Astrocyte (in vitro differentiated cells and primary cell): ENCODE measurements at places on chromosomes 1 and 21. TPM values are rescaled to one million over a fixed set of nuclear protein-coding genes. Genes with fewer than 3 reads are reported as not detected.

C1orf141 gene
- total RNA-seq, result not detected in 2 replicates

MYCL gene
- 3.3 and 3.8 TPM in 2 replicates for total RNA-seq

PADI4 gene
- total RNA-seq, result not detected in 2 replicates

WNT2B gene
- 18.0 and 18.5 TPM in 2 replicates for total RNA-seq

PLA2G2F gene
- 0.23 TPM in 1 of 2 replicates, not detected in the other for total RNA-seq

KRTAP10-8 gene
- not detected in 2 replicates for total RNA-seq

RPE65 gene
- total RNA-seq, result 0.27 and 0.91 TPM in 2 replicates

NPHS2 gene
- total RNA-seq, result not detected in 2 replicates

NMNAT2 gene
- 0.36 and 0.50 TPM in 2 replicates for total RNA-seq

FUCA1 gene
- 9.7 and 10.4 TPM in 2 replicates for total RNA-seq

DNA sequence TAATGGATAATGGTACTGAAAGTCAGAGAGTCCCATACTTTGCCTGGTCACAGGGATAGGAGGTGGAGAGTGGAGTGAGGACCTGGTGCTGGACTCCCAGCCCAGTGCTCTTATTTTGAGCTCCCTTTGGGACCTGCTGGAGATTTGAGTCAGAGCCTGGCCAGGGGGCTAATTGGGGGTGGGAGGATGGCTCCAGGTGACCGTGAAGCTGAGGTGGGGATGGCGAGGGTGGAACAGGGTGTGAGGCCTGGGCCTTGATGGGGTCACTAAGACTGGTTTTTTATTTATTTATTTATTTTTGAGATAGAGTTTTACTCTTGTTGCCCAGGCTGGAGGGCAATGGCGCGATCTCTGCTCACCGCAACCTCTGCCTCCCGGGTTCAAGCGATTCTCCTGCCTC, 17.8 kb downstream of the AMPD2 start:
- H3K4me3 ChIP-seq, result no peak overlapping the region
- no peak for DNase-seq
- no peak overlapping the region for H3K27ac ChIP-seq
- no peaks in the 10 kb centered on the region for H3K27me3 ChIP-seq

DNA sequence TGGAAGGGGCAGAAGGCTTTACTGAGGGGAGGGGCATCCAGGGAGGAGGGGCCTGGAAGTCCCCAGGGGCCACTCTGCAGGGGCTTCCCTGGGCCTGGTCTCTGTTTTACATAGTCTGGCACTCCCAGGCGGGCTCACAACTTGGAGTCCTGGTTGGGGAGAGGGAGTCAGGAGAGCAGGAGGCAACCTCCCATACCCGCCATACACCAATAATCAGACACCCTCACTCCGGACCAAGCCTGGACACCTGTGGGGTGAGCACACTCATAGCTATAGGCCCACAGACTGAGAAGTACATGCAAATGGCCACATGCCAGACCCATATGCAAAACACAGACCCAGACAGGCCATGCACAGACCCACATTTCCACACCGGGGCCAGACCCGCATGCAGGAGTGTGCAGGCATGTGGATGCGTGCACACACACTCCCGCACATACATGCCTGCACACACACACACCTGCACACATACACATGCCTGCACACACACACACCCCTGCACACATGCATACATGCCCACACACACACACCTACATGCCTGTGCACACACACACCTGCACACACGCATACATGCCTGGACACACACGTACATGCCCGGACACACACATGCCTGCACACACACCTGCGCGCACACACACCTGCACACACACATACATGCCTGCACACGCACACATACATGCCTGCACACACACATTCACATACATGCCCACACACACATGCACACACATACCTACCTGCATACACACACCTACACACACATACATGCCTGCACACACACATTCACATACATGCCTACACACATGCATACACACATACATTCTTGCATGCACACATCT, 89.5 kb upstream of the RUNX3 start:
- peaks cover 28% of the 10 kb centered on the region for H3K4me1 ChIP-seq
- H3K27me3 ChIP-seq, result no peaks in the 10 kb centered on the region
- no peak overlapping the region for H3K4me3 ChIP-seq
- H3K27ac ChIP-seq, result no peak overlapping the region
- H3K36me3 ChIP-seq, result no peaks in the 10 kb centered on the region
- no peak for DNase-seq

GRCh38 chr1:228171221-228171891, 5.8 kb downstream of the IBA57 start:
- no peaks in the 10 kb centered on the region for H3K27me3 ChIP-seq
- H3K4me1 ChIP-seq, result peaks cover 6% of the 10 kb centered on the region
- H3K27ac ChIP-seq, result no peak overlapping the region
- no peak for DNase-seq
- no peaks in the 10 kb centered on the region for H3K36me3 ChIP-seq
- no peak overlapping the region for H3K4me3 ChIP-seq

- no peak for DNase-seq
- H3K27ac ChIP-seq, result peak overlapping the region; percentile 73
- H3K4me1 ChIP-seq, result peaks cover 45% of the 10 kb centered on the region
- H3K27me3 ChIP-seq, result no peaks in the 10 kb centered on the region
These were observed 56.5 kb upstream of the PSEN2 start for GRCh38 chr1:226813671-226814591.

DNA sequence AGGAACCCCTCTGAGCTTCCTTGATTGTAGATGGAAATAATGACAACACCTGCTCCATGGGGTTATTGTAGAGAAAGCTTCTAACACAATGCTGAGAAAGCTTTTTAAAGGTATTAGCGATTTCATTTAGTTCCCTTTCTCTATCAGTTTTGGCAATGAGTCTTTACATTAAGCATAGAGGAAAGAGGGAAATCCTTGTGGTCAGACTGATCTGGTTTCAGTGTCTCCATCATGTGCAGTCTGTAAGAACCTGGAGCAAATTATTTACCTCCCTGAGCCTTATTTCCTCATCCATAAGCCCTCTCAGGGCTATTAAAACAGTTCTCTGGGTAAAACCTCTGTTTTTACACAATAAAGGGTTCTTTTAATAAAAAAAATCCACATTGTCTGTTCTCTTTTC, 87.5 kb downstream of the FGGY start:
- no peaks in the 10 kb centered on the region for H3K36me3 ChIP-seq
- no peak for DNase-seq
- H3K27me3 ChIP-seq, result no peaks in the 10 kb centered on the region

GRCh38 chr1:150066838-150067183, 765 bp upstream of the VPS45 start:
- H3K27ac ChIP-seq, result peak overlapping the region; percentile 95
- peaks cover 4% of the 10 kb centered on the region for H3K36me3 ChIP-seq
- H3K4me3 ChIP-seq, result peak overlapping the region; percentile 82

GRCh38 chr1:237059244-237059643, 17.3 kb downstream of the RYR2 start:
- H3K36me3 ChIP-seq, result no peaks in the 10 kb centered on the region
- H3K4me1 ChIP-seq, result no peaks in the 10 kb centered on the region
- no peaks in the 10 kb centered on the region for H3K27me3 ChIP-seq
- H3K27ac ChIP-seq, result no peak overlapping the region
- no peak for DNase-seq
- no peak overlapping the region for H3K4me3 ChIP-seq

DNA sequence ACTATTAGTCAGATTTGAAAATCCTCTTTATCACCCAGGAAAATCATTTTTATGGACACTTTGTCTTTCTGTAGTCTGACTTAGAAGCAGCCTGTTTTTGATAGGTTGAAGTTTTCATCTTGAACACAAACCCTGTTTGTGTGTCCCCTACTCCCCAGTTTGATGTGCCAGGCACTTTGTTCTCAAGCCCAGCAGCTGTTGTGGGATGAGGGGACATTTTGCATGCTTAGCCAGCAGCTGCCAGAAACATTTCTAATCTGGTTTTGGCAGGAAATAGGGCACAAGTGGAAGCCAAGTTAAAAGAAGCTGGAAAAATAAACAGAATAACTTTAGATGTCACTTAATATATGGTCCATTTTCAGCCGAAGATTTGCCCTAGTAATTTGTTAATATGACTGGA, 29.9 kb downstream of the ACTN2 start:
- H3K27ac ChIP-seq, result no peak overlapping the region
- H3K27me3 ChIP-seq, result no peaks in the 10 kb centered on the region
- H3K4me3 ChIP-seq, result no peak overlapping the region
- H3K4me1 ChIP-seq, result no peaks in the 10 kb centered on the region
- no peak for DNase-seq

- H3K27ac ChIP-seq, result no peak overlapping the region
- peaks cover 6% of the 10 kb centered on the region for H3K4me1 ChIP-seq
- H3K27me3 ChIP-seq, result no peaks in the 10 kb centered on the region
- DNase-seq, result no peak
These were observed 68.7 kb downstream of the ARID4B start for GRCh38 chr1:235259133-235259778.

DNA sequence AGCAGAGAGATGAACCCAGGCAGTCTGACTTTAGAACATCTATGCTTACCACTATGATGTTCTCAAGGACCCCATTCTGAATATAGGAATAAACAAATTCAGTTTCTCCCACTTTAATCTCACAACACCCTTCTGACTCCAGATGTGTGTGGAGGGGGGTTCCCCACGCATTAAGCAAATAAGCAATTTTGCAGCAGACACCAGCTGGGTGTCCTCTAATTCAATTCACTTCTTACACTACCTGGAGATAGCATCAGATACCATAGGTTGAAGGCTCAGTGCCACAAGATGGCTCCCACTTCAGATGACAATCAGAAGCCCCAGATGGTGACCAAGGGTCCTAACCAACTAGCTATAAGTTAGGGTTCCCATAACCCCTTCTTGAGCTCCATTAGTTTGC, 30.3 kb upstream of the CEP350 start:
- H3K4me1 ChIP-seq, result peaks cover 3% of the 10 kb centered on the region
- no peak for DNase-seq
- H3K27me3 ChIP-seq, result no peaks in the 10 kb centered on the region
- H3K4me3 ChIP-seq, result no peak overlapping the region

GRCh38 chr1:187655104-187655503, 826.4 kb downstream of the PLA2G4A start:
- peak; percentile 66 for DNase-seq
- no peaks in the 10 kb centered on the region for H3K4me1 ChIP-seq
- peak overlapping the region; percentile 33 for H3K27ac ChIP-seq
- no peak overlapping the region for H3K4me3 ChIP-seq
